ENCODE measurements at places on chromosomes 3 and 15. TPM values are rescaled to one million over a fixed set of nuclear protein-coding genes. Genes with fewer than 3 reads are reported as not detected.

GHSR gene
- total RNA-seq: not detected

LZTFL1 gene
- total RNA-seq: 28.2 TPM

CCR3 gene
- not detected for total RNA-seq

TMF1 gene
- total RNA-seq: 20.1 TPM

PRRT3 gene
- total RNA-seq: 2.1 TPM

DTX3L gene
- total RNA-seq: 42.9 TPM

WDR5B gene
- total RNA-seq: 4.9 TPM

SPINK8 gene
- not detected for total RNA-seq

AADACL2 gene
- total RNA-seq: not detected

B3GALNT1 gene
- total RNA-seq: 29.0 TPM

TMEM207 gene
- not detected for total RNA-seq

TMEM212 gene
- total RNA-seq: not detected

B3GNT5 gene
- 27.6 TPM for total RNA-seq

TTLL13 gene
- not detected for total RNA-seq

CSK gene
- 51.0 TPM for total RNA-seq

ITIH1 gene
- not detected for total RNA-seq

SUCNR1 gene
- 0.07 TPM for total RNA-seq

RHOA gene
- 400 TPM for total RNA-seq

ARNT2 gene
- 22.9 TPM for total RNA-seq

SLC28A1 gene
- total RNA-seq: 0.17 TPM

PRR23A gene
- total RNA-seq: not detected

ALS2CL gene
- 30.9 TPM for total RNA-seq

RBM6 gene
- total RNA-seq: 35.9 TPM

C2CD4A gene
- total RNA-seq: 0.75 TPM

DPPA4 gene
- total RNA-seq: not detected

NR2E3 gene
- total RNA-seq: not detected

CSPG5 gene
- 0.48 TPM for total RNA-seq

SH2D7 gene
- not detected for total RNA-seq

PLCL2 gene
- 3.4 TPM for total RNA-seq

RHOV gene
- total RNA-seq: 2.0 TPM

CFAP100 gene
- total RNA-seq: not detected

SLC28A2 gene
- not detected for total RNA-seq

NPAP1 gene
- not detected for total RNA-seq

CD96 gene
- not detected for total RNA-seq

SLC35G2 gene
- total RNA-seq: 3.9 TPM

EFCAB12 gene
- total RNA-seq: not detected

TMC3 gene
- total RNA-seq: not detected

IVD gene
- 46.8 TPM for total RNA-seq

DOCK3 gene
- 1.7 TPM for total RNA-seq

UBE2E2 gene
- 67.7 TPM for total RNA-seq

PPP2R3A gene
- 14.3 TPM for total RNA-seq

SLC22A13 gene
- total RNA-seq: 0.34 TPM

GOLGA6L7 gene
- total RNA-seq: not detected

ZNF620 gene
- total RNA-seq: 10.8 TPM

SCN11A gene
- total RNA-seq: 0.27 TPM

VGLL3 gene
- total RNA-seq: 55.7 TPM

MNS1 gene
- total RNA-seq: 1.5 TPM

MESP1 gene
- 2.6 TPM for total RNA-seq

SEC22C gene
- total RNA-seq: 63.8 TPM

RYR3 gene
- 0.50 TPM for total RNA-seq

CYP11A1 gene
- total RNA-seq: 2.0 TPM

AHSG gene
- not detected for total RNA-seq

RPP14 gene
- 15.1 TPM for total RNA-seq

CYP1A2 gene
- not detected for total RNA-seq
